GM04503 (cell line): ENCODE measurements at places on chromosomes 6 and 20.

- DNase-seq: no peak
Measured at GRCh38 chr20:3250091-3250504, 11.1 kb upstream of the SLC4A11 start.

DNA sequence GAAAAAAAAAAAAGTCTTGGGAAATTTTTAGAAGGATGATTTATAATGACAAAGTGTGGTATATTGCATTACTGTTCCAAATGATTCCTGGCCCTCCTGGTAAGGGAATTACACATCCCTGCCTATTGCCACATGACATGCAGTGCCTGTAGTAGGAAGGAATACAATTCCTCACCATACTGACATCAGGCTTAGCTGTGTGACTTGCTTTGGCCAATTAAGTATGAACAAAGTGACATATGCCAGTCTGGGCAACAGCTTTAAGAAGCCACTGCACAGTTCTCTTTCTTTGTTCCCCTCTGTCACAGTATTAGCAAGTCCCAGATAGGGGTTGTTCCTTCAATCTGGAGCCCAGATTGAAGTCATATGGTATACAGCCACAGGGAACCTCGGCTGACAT, 100.5 kb downstream of the KIF13A start:
- DNase-seq: no peak

GRCh38 chr6:25088513-25088912, 152.8 kb upstream of the RIPOR2 start:
- peak; percentile 21 for DNase-seq

DNA sequence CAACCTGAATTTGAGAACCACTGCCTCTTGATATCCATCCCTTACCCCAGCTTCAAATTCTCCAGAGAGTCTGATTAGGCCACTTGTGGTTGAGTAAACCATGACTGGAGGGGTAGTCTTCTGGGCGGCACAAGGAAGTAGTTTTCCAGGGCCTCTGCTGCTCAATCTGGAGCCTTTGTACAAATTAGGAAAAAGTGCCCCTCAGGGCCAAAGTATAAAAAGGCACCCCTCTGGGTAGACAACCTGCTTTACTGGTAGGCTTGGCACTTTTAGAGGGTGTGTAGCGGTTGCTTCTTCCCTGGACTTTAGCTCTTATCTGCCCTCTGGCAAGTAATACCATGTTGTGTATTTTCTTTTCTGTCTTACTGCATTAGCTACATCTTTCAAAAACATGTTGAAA, 32.9 kb upstream of the RPL7L1 start:
- no peak for DNase-seq
